ENCODE measurements at places on chromosomes 12 and 14. TPM values are rescaled to one million over a fixed set of nuclear protein-coding genes. Genes with fewer than 3 reads are reported as not detected.

Gene GLTP
- total RNA-seq: 51.2 TPM

Gene SLC38A2
- 748 TPM for total RNA-seq

Gene KITLG
- total RNA-seq: 33.9 TPM

Gene CLEC12A
- total RNA-seq: not detected

Gene SUPT16H
- 68.4 TPM for total RNA-seq

Gene PKP2
- 0.55 TPM for total RNA-seq

Gene LIN7A
- 12.7 TPM for total RNA-seq

Gene TTC8
- 21.3 TPM for total RNA-seq

Gene IL22
- total RNA-seq: not detected

Gene SRP54
- 80.9 TPM for total RNA-seq

Gene PLEKHG7
- not detected for total RNA-seq

Gene CYP46A1
- under 0.01 TPM for total RNA-seq

Gene SMAGP
- 2.6 TPM for total RNA-seq

Gene PTCSC3
- total RNA-seq: not detected

Gene TC2N
- 0.65 TPM for total RNA-seq

Gene CDH24
- 6.2 TPM for total RNA-seq

Gene CMKLR1
- total RNA-seq: 0.14 TPM

Gene ITPR2
- 28.0 TPM for total RNA-seq

Gene TTC6
- total RNA-seq: under 0.01 TPM

Gene RFX4
- total RNA-seq: not detected

Gene PAN2
- total RNA-seq: 17.8 TPM

Gene GPR162
- total RNA-seq: 3.0 TPM
